ENCODE measurements at places on chromosomes 2 and 18.

DNA sequence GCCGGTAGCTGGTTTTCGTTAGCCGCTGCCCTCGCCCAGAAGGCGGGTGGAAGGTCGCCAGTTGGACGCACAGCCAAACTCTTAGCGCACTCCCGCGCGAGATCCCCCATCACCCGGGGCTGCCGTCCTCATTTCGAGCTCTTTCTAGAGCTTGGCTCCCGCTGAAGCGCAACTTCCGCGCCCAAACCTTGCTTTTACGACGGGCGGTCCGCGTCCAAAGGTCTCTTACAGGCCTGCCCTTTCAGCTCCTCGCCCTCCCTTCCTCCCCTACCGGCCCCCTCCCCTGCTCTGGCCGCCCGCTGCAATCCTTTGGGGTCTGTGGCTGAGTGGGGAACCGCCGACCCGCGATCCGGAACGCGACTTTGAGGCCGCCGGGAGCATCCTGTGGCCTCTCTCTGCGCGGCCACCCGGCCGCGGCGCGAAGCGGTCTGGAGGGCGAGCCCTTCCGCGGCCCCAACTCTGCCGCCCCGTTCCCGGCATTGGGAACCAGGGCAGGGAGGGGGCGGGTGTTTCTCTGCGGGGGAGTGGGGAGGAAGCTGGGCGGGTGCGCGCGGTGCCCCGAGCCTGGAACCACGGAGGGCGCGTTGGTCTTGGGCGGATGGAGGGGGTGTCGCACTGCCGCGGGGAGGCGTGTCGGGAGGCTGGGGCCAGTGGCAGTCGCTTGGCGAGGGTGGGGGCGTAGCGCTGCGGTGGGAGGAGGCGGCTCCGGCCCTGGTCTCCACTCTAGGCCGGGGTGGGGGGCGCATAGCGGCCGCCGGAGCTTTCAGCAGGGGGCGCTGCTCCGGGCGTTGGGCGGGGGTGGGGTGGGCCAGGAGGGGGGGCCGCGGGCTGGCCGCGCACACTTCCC lies at the start of gene GDF7:
Gene GDF7, plus strand, starts transcription at position 841 of the 847 bp plus-strand sequence. CDS start 96 bp downstream, outside the sequence.
- H3K27me3 ChIP-seq: no peaks in the 10 kb centered on the region
- H3K36me3 ChIP-seq: peaks cover 4% of the 10 kb centered on the region
- DNase-seq: peak; percentile 72
- peak within 1 kb of the TSS; percentile 57 for H3K4me3 ChIP-seq
- peaks cover 63% of the 10 kb centered on the region for H3K4me1 ChIP-seq

- no peaks in the 10 kb centered on the region for H3K36me3 ChIP-seq
- H3K27me3 ChIP-seq: no peaks in the 10 kb centered on the region
- DNase-seq: no peak
- H3K4me3 ChIP-seq: no peak overlapping the region
- no peaks in the 10 kb centered on the region for H3K4me1 ChIP-seq
These were observed 13.2 kb downstream of the SERPINE2 start for GRCh38 chr2:224025874-224026273.

DNA sequence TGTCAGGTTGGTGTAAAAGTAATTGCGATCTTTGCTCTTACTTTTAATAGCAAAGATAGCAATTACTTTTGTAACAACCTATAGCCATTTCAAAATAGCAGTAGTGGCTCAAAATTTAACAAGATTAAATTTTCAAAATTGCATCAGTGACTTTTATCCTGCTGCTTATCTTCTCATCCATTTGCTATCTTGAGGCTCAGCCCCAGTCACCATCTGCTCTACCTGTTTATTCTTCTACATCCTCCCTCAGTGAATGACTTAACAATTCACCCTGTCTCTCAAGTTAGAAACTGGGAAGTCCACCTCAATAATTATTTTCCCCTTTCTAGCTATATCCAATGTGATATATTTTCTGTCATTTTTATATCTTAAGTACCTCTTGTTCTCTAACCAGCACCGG lies 148.6 kb upstream of the ZNF804A start:
- H3K4me1 ChIP-seq: no peaks in the 10 kb centered on the region
- no peak overlapping the region for H3K27ac ChIP-seq
- no peak overlapping the region for H3K4me3 ChIP-seq
- H3K36me3 ChIP-seq: no peaks in the 10 kb centered on the region
- no peaks in the 10 kb centered on the region for H3K27me3 ChIP-seq

- H3K4me1 ChIP-seq: no peaks in the 10 kb centered on the region
- no peaks in the 10 kb centered on the region for H3K36me3 ChIP-seq
- H3K27ac ChIP-seq: no peak overlapping the region
- no peaks in the 10 kb centered on the region for H3K27me3 ChIP-seq
- DNase-seq: no peak
These were observed 208.2 kb downstream of the UBE2E3 start for GRCh38 chr2:181188605-181189004.

DNA sequence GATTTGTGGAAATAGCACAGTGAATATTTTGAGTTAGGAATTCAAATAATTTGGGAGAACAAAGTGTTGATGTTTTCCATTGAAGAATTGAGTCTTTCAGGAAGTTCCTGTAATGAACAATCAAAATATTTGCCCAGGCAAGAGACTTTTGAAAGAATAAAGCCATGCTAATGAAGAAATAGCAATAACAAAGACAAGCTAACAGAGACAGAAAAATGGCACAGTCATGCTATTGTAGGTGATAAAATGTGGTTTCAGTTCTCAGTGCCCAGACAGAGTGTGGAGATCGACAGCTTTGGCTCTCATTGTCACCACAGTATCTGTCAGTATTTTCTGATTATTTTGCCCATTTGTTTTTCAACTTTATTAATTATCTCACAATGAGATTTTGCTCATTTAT lies 490.8 kb upstream of the PIK3C3 start:
- no peak for DNase-seq
- H3K27ac ChIP-seq: no peak overlapping the region
- no peak overlapping the region for H3K4me3 ChIP-seq
- H3K4me1 ChIP-seq: no peaks in the 10 kb centered on the region

GRCh38 chr2:133561045-133561852 lies 7.0 kb downstream of the NCKAP5 start:
- no peak for DNase-seq
- H3K27ac ChIP-seq: no peak overlapping the region
- H3K27me3 ChIP-seq: no peaks in the 10 kb centered on the region
- H3K36me3 ChIP-seq: no peaks in the 10 kb centered on the region
- no peak overlapping the region for H3K4me3 ChIP-seq
- H3K4me1 ChIP-seq: no peaks in the 10 kb centered on the region

DNA sequence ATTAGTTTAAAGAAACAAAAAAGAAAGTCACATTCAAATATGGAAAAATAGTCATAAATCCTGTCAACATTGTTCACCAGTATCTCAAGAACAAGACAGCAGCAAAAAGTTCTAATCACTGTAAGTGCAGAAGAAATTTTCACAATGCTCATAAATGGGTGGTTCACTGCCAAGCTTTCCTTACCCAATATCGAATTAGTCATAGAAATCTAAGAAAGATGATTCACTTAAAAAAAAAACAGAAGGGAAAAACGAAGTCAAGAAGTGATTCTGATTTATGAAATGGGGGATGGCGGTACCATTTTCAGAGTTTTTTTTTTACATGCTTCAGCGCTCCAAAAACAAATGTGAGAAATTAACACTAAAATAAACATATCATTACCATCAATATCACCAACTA lies 156.7 kb downstream of the EXOC6B start:
- H3K4me1 ChIP-seq: no peaks in the 10 kb centered on the region
- no peaks in the 10 kb centered on the region for H3K27me3 ChIP-seq
- H3K27ac ChIP-seq: no peak overlapping the region
- H3K36me3 ChIP-seq: no peaks in the 10 kb centered on the region

- H3K4me3 ChIP-seq: no peak overlapping the region
- H3K36me3 ChIP-seq: peaks cover 15% of the 10 kb centered on the region
- DNase-seq: no peak
- H3K4me1 ChIP-seq: no peaks in the 10 kb centered on the region
- H3K27ac ChIP-seq: no peak overlapping the region
- no peaks in the 10 kb centered on the region for H3K27me3 ChIP-seq
These were observed 260.3 kb downstream of the KLHL29 start for GRCh38 chr2:23645230-23645808.

DNA sequence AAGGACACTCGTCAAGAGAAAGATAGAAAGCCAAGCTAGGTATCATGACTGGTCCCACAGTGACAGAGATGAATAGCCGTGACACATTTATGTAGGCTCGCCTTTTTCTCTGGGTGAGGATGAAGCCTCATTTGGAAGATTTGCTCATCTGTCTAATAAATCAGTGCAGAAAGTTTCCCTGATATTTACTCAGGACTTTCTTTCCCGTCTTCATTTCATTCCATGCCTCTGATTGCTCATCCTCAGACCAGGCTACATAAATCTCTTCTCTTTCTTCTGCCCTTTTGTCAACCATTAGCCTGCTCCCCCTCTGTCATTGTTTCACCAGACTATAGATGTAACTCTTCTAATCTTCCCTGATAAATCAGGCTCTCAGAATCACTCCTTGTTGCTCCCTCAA lies 361.8 kb upstream of the MEIS1 start:
- no peak overlapping the region for H3K4me3 ChIP-seq
- H3K27me3 ChIP-seq: no peaks in the 10 kb centered on the region
- H3K36me3 ChIP-seq: no peaks in the 10 kb centered on the region
- H3K27ac ChIP-seq: no peak overlapping the region
- no peak for DNase-seq
- H3K4me1 ChIP-seq: no peaks in the 10 kb centered on the region

DNA sequence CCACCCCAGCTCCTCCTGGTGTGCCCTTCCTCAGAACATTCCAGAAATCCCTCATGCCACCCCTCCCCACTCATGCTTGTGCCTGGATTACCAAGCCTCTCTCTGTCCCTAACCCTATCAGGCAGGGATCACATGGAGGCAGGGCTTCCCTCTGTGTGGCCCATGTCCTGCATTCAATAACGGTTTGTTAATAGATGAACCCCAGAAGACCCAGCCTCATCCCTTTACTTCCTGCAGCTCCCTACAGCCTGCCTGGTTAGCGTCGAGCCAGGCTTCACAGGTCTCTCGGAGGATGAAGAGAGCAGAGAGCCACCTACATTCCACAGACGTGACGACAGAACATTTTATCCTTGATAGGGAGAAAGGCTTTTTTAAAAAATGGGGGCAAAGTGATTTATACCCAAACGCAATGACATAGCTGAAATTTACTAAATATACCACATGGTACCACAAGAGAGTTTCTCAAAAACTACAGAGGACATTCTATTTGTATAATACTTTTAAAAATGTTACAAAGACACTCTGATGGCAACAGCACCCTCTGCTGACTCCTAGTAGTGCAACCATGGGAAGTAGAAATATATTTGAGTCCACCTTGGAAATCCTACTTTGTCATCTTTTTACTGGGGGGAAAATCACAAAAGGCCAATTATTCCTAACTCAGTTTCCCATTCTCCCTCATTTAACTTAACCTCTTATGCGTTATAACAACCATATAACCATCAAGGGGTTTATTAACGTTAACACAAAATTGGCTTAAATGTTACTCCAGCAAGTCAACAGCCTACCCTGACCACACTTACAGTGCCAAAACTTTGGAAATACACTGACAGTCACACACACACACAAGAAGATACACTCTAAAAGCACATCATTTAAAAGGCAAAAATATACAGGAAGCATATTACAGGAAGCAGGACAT lies 30.7 kb downstream of the FBXO15 start:
- peak overlapping the region; percentile 42 for H3K27ac ChIP-seq
- no peaks in the 10 kb centered on the region for H3K27me3 ChIP-seq

- H3K36me3 ChIP-seq: no peaks in the 10 kb centered on the region
- H3K4me3 ChIP-seq: no peak overlapping the region
- H3K4me1 ChIP-seq: no peaks in the 10 kb centered on the region
- H3K27ac ChIP-seq: no peak overlapping the region
- no peaks in the 10 kb centered on the region for H3K27me3 ChIP-seq
- no peak for DNase-seq
These were observed 136.0 kb upstream of the GCFC2 start for GRCh38 chr2:75846683-75847190.

DNA sequence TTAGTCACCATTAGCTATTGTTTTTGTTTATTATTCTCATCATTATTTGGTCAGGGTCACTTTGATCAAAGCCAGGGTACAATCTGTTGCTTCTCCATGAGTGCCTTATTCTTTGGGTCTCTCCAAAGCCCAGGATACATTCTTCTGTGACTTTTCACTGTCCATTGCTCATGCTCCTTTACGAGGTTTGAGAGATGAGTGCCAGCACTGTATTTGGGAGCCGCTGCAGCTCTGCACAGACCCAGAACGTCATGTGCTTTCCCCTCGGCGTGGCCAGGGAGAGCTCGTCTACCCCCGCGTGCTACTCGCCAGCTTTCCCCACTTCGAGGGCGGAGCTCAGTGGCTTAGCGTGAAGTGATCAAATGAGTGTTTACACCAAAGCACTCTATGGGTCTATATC lies 123.7 kb downstream of the COL6A3 start:
- H3K36me3 ChIP-seq: no peaks in the 10 kb centered on the region
- peak; percentile 92 for DNase-seq
- peaks cover 24% of the 10 kb centered on the region for H3K4me1 ChIP-seq
- H3K27me3 ChIP-seq: no peaks in the 10 kb centered on the region
- H3K27ac ChIP-seq: peak overlapping the region; percentile 78

GRCh38 chr2:171018522-171018921 lies 89.5 kb downstream of the GORASP2 start:
- no peaks in the 10 kb centered on the region for H3K4me1 ChIP-seq
- H3K27ac ChIP-seq: no peak overlapping the region
- no peaks in the 10 kb centered on the region for H3K27me3 ChIP-seq
- H3K36me3 ChIP-seq: peaks cover 17% of the 10 kb centered on the region

DNA sequence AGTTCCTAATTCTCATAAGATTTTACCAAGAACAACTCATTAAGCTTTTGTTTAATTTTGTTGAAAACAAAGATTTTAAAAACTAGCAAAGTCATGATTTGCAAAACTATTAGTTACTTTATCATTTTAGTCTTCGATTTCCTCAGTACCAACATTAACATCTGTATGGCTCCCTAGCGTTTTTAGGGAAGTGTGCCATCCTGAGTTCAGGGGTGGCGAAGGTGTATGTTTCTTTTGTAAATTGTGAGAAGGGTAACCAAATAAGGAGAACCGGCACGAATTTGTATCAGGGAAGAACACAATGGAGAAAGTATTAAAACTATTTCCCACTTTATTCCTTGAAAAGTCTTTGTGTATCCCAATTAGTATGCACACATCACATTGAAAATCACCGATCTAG lies 419.9 kb downstream of the DSC3 start:
- no peak for DNase-seq
- no peak overlapping the region for H3K4me3 ChIP-seq
- H3K27me3 ChIP-seq: no peaks in the 10 kb centered on the region
- no peaks in the 10 kb centered on the region for H3K4me1 ChIP-seq
- H3K36me3 ChIP-seq: no peaks in the 10 kb centered on the region

DNA sequence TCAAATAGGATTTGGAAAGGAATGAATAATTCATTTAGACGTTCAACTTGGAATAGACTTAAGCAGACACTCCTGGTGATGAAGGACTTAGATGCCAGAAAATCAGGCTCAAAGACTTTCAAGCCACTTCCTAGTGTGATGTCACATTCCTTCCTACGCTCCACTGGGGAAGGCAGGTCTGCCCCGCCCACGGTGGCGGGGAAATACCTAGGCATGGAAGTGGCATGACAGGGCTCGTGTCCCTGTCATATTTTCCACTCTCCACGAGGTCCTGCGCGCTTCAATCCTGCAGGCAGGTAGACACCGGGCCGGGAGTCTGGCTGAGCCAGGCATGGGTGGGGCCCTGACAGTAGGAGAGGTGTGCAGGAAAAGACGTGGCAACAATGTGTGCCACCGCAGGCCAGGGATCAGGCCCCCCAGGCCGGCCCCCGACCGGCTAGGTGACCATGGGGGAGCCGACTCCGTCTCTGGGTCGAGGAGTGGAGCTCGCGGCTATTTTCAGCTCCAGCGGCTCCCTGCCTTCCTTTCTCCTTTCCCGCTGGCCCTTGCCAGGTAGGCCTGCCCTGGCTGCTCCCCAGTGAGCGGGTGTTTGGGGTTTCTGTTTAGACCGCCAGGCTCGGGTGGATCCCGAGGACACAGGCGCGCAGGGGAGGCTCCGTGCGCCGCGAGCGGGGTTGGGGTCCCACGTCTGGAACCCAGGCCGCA lies at the start of gene IL1RL2:
Gene IL1RL2, plus strand, starts transcription at position 233 of the 705 bp plus-strand sequence. CDS start 845 bp downstream, outside the sequence.
- H3K27ac ChIP-seq: peak within 1 kb of the TSS; percentile 54
- no peaks in the 10 kb centered on the region for H3K36me3 ChIP-seq
- peaks cover 9% of the 10 kb centered on the region for H3K4me1 ChIP-seq
